ENCODE measurements at places on chromosomes 4 and X.
A peak's percentile ranks its signal among the peaks of the same experiment; 100 is the strongest.

DNA sequence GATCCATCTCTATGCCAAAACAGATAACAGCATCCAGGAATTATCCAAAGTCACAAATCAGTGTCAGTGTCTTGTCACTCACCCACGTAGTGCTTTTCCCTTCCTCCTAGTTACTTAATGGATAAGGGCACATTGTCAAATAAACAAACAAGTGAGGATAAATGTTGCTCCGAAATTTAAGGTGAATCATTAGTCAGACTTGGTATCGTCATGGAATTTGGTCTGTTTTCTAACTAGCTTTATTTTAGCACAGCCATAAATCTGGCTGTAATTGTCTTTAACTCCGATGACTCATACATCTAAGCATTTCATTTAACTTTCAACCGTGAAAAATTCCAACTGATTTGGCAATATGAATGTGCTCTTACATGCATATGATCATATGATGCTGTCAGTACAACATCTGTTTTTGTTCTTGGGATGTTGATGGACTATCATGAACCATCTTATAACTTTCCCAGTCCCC, 83.3 kb downstream of the SNCA start:
- no peak for DNase-seq

DNA sequence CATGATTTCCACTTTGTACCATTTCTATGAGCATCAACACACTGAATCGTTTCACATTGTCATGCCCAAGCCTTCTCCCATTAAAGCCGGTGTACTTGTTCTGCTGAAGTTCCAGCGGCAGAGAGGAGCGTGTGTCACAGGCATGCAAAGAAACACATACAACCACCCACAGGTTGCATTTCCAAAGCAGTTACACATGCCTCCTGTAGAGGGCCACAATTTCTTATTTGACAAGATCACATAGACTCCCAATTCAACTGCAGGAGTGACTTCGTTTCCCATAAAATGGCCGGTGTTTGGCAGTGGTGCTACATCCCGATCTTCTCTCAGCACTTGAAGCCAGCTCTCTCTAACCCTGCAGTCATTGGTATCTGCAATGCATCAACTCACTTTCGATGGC, 992.6 kb downstream of the NLGN4X start:
- no peak for DNase-seq

GRCh38 chrX:120269373-120270035, 18.9 kb downstream of the ZBTB33 start:
- DNase-seq = no peak

DNA sequence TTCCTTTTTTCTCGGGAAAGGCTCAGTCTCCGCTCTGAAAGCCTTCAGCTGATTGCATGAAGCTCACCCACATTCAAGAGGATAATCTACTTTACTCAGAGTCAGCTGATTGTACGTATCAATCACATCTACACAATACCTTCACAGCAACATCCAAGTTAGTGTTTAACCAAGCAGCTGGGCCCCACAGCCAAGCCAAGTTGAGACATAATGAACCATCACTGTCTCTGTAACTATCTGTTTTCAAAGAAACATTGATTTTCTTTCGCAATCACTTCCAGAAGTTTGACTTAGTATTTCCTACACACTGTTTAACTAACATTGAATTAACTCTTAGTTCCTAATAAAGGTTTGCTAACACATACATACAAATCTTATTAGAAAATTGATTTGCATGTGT, 40.3 kb downstream of the RWDD4 start:
- DNase-seq = no peak

GRCh38 chrX:72026341-72027023, 105.2 kb downstream of the RTL5 start:
- DNase-seq = no peak

DNA sequence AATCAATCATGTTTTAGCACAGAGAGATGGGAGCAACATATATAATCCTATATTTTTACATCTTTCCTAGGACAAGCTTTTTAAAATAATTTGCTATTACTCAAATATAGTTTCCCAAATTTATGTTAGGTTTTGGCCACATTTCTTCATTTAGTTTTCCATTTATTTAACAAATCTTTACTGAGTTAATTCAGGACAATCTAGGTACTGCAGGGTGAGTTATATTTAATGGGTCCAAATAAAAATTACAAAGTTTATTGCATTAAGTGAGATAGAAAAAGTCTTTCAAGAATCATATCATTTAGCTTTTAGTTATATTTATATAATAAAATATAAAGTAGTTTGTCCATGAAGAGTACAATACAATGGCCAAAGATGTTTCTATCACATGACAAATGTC, 269.2 kb downstream of the EPHA5 start:
- DNase-seq = no peak

DNA sequence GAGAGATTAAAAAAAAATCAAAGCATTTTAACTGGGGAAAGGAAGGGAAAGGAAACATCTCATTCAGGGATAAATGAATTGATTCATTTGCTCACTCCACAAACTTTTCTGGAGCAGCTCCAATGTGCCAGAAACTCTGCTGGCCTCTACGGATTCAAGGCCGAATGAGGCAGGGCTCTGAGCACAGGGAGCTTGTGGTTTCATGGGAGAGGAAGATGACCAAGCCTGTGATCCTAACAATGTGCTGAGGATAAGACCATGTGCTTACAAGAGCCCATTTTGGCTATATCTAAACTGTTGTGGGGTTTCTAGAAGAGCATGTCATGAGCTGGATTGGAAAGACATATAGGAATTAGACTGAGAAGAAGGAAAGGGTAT, 137.5 kb downstream of the ZNF674 start:
- DNase-seq = peak; percentile 74

GRCh38 chr4:89156174-89156914, 45.0 kb downstream of the TIGD2 start:
- DNase-seq = no peak

DNA sequence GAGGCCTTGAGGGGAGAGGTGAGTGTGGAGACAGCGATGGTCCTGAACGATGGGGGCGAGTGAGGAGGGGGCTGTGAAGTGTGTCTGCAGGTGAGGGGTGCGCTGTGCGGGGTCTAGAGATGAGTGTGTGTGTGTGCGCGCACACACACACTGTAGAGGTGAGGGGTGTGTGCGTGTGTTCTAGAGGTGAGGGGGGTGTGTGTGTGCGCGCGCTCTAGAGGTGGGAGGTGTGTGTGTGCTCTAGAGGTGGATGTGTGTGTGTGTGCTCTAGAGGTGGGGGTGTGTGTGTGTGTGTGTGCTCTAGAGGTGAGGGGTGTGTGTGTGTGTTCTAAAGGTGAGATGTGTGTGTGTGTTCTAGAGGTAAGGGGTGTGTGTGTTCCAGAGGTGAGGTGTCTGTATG, 574 bp downstream of the BST1 start:
- no peak for DNase-seq

- DNase-seq = peak; percentile 27
Observed at GRCh38 chr4:85498068-85498733, 23.3 kb downstream of the ARHGAP24 start.

DNA sequence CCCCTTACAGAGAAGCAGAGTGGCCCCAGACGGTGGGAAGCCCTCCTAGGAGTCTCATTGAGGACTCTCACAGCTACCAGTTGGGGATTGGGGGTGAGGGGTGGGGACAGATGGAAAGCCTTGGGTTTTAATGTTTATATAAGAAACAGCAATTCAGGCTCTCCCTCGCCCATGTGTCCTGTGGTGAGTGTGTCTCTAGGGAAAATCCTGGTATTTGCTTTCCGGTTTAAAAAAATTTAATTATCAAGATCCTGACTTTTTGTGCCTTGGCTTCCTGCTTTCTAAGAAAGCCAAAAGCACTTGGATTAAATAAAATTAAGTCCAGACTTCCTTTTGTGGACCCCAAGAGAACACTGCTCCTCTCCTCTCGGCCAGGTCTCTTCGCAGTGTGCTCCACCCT, 93.8 kb downstream of the SOWAHB start:
- no peak for DNase-seq

- no peak for DNase-seq
Observed at GRCh38 chr4:129603241-129603931, 507.4 kb downstream of the C4orf33 start.

DNA sequence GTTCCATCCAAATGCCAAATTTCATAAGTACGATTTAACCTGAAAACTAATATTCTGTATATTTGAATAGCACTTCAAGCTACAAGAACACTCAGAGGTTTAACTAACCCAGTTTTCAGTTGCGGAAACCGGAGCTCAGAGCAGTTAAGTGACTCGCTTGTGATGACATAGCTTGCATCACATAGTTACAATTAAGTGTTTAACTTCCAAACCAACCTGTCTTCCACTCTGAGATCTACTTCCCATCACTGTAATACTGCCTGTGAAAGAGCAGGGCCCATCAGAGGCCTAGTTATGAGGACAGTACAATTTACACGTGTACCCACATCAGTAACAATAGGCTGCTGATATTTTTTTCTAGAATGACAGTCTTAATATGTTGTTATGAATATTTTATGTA, 120.3 kb downstream of the MAD2L1 start:
- DNase-seq = no peak

GRCh38 chr4:139749338-139749737, 83.7 kb downstream of the MGST2 start:
- DNase-seq = no peak

DNA sequence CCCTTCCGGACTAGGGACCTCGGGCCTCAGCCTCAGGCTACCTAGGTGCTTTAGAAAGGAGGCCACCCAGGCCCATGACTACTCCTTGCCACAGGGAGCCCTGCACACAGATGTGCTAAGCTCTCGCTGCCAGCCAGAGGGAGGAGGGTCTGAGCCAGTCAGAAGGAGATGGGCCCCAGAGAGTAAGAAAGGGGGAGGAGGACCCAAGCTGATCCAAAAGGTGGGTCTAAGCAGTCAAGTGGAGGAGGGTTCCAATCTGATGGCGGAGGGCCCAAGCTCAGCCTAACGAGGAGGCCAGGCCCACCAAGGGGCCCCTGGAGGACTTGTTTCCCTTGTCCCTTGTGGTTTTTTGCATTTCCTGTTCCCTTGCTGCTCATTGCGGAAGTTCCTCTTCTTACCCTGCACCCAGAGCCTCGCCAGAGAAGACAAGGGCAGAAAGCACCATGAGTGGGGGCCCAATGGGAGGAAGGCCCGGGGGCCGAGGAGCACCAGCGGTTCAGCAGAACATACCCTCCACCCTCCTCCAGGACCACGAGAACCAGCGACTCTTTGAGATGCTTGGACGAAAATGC, at the start of gene WAS:
WAS (plus strand) TSS at position 389 of the 572 bp plus-strand sequence; CDS start at position 444, 55 bp downstream.
- peak; percentile 50 for DNase-seq

DNA sequence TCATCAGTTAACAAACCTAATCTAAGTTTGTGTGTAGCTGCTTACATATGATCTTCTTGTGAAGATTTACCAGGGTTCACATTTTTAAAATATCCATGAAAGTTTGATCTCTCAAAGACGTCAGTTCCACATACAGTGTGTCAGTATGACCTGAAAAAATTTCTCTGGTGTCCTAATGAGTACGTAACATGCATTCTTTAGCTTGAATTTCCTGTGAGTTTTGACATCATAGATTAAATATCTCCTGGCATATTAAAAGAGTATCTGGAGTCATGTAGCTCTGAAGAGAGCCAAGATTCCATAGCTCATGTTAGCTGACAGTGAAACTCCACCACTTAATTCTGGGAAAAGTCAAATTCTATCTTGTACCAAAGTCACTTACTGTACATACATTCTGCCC, 43.9 kb upstream of the PDLIM5 start:
- no peak for DNase-seq

- DNase-seq = no peak
Observed at GRCh38 chr4:184012937-184013336, 107.8 kb downstream of the STOX2 start.

DNA sequence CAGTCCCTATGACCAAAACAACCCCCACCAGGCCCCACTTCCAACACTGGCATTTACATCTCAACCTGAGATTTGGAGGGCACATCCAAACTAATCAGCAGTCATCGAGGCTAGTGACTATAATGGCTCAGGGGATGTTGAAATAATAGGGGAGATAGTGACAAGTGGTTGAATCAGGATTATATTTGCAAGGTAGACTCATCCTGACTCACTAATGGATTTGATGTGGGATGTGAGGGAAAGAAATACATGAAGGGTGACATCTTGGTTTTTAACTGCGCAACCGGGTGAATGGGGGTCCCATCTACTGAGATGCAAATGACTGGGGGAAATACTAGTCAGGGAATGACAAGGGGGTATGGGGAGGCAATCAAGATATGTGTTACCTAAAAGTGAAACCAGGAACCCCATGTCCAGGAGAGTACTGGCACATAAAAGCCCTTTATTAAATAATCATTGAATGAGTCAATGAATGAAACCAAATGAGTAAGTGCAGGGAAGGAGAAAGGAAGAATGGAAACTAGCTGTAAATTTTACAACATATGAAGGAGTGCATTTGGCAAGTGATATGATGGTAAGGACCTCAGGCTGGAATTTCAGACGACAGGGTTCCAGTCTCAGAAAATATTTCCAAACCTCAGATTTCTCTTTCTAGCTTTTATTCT, 78.3 kb downstream of the PARM1 start:
- no peak for DNase-seq

GRCh38 chrX:114058988-114059418, 524.9 kb upstream of the HTR2C start:
- DNase-seq = no peak

- no peak for DNase-seq
Observed at GRCh38 chr4:149700272-149700671, 115.4 kb downstream of the IQCM start.

DNA sequence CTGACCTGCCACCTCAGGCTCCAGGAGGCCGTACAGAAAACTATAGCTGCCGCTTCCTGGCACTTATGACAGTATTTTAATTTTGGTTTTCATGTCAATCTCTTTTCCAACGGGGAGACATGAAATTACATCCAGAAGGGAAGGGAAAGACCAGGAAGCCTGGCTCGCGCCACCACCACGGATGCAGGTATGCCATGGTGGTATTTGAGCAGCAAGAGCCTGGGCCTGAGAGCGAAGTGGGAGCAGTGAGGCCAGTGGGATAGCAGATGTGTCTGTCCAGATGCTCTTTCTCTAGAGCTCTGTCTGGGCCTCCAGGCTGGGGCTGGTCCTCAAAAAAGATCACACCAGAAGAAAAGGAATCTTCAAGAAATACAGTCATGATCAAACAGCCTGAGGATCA, 82.5 kb upstream of the CPEB2 start:
- no peak for DNase-seq

GRCh38 chr4:168981460-168981859, 28.6 kb downstream of the CBR4 start:
- no peak for DNase-seq

- DNase-seq = no peak
Observed at GRCh38 chrX:105226499-105226898, 6.0 kb upstream of the TEX13A start.

- DNase-seq = no peak
Observed at GRCh38 chrX:124475358-124475757, 129.0 kb downstream of the SH2D1A start.

GRCh38 chr4:40908702-40909362, 159.1 kb downstream of the NSUN7 start:
- DNase-seq = peak; percentile 64

GRCh38 chrX:68665502-68665901, 18.0 kb downstream of the STARD8 start:
- DNase-seq = peak; percentile 42

DNA sequence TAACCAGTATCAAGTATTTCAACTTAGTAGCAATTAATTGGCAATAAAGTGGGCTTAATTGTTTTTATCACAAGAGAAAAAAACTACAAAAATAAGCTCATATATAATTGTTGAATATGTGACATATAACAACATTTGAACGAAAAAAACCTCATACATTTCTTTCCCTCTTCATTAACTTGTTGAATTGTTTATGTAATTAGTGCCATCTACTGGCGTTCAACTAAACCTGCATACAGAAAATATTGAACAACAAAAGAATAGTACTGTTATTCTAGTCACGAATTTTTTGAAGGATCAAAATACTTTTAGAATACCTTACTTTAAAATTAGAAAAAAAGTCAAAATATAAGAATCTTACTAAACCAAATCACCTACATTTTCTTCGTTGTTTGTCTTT, 586.5 kb upstream of the FTHL17 start:
- no peak for DNase-seq

Data from adrenal gland (tissue), 19 donors.